ENCODE measurements at places on chromosomes 2 and 18.

- DNase-seq, result no peak
Measured at GRCh38 chr18:44601447-44601846, 79.2 kb upstream of the SETBP1 start.

DNA sequence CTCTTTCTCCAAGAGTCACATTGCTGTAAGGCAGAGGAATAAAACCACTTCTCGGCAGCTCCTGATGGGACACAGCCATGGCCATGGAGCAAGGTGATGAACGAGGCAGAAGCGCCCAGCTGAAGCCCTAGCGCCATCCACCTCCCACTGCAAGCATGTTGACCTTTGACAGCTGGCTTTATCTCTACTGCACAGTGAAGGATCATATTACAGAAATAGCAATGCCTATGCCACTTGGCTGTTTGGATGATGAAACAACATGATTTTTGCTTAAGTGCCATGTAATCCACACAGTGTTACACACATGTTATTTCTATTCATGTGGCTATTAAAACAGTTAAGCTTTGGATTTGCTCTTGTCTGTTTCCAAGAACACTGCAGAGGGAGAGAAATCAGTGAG is 167.7 kb downstream of the VAPA start:
- DNase-seq, result no peak

- no peak for DNase-seq
Measured at GRCh38 chr2:53033411-53033810, 734.2 kb upstream of the CHAC2 start.

GRCh38 chr2:174971868-174972781 is 33.1 kb downstream of the CHN1 start:
- no peak for DNase-seq

DNA sequence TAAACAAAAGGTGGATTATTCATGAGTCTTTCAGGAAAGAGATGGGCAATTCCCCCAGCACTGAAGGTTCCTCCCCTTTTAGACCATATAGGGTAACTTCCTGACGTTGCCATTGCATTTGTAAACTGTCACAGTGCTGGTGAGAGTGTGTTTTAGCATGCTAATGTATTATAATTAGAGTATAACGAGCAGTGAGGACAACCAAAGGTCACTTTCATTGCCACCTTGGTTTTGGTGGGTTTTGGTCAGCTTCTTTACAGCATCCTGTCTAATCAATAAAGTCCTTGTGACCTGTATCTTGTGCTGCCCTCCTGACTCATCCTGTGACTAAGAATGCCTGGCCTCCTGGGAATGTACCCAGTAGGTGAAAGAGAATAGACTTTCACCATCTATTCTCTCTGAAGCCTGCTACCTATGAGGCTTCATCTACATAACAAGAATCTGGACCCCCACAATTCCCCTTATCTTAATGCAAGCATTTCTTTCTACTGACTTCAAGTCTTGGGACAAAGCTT is 148.7 kb downstream of the CABLES1 start:
- DNase-seq, result no peak

GRCh38 chr2:112910219-112910618 is 746 bp upstream of the IL37 start:
- DNase-seq, result no peak

- no peak for DNase-seq
Measured at GRCh38 chr18:5414546-5414945, 119.0 kb upstream of the ZBTB14 start.

DNA sequence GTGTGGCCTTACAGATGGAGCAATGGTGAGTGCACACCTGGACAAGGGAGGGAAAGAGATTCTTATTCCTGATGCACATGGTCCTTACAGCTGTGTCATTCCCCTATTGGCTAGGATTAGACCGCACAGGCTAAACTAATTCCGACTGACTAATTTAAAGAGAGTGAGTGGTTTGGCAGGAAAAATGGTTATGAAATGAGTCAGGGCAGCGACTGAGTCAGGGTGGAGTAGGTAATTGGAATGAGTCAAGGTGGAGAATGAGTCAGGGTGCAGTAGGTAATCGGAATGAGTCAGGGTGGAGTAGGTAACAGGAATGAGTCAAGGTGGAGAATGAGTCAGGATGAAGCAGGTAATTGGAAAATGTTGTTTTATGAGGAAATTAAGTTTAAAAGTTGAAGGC is 1353.7 kb upstream of the LRRTM1 start:
- DNase-seq, result no peak
